ENCODE measurements at places on chromosomes 7 and 10. TPM values are rescaled to one million over a fixed set of nuclear protein-coding genes. Genes with fewer than 3 reads are reported as not detected.

DNA sequence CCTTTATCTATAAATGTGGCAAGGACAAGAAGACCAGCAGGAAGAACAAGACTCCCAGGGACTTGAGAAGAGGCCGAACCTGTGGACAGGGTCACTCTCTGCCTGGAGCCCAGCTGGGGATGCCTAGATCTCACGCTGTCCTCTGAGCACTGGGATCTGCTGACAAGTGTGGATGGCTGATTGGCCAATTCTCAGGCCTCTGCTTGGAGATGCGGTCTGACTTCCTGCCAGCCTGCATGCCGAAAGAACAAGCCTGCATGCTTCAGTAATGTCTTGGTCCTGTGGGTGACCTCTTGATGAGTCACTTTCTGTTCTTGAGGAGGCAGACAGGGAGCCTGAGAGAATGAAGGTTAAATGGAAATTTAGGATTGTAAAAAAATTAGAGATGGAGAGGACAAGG lies 84.7 kb downstream of the TMEM178B start:
- no peak for DNase-seq

DNA sequence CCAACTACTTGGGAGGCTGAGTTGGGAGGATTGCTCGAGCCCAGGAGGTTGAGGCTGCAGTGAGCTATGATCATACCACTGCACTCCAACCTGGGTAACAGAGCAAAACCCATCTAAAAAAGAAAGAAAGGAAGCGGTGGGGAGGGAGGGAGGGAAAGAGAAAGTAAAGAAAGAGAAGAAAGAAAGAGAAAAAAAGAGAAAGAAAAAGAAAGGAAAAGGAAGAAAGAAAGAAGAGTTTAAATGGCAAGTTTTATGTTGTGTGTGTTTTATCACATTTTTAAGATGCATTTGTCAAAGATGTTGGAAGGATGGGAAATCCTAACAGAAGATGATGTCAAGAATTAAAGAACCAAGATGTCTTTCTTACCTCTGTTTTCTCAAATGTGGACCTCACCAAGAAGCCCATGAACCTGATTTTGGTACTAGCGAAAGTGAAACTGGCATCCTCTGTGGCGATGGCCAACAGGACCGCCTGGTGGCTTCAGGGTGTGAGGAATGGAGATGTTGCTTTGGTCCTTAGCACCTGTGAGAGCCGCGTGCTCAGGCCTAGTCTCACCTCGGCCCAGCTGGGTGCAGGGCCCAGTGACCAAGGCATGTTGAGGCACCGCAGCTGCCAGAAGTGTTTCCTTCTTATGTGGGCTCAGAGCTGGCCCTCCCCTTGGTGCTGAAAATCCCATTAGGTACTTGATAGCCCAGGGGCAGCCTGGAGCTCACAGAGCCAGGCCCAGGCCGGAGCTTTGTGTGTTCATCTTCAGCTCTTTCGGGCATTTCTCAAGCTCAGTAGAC lies 9.8 kb downstream of the UCMA start:
- no peak for DNase-seq

DNA sequence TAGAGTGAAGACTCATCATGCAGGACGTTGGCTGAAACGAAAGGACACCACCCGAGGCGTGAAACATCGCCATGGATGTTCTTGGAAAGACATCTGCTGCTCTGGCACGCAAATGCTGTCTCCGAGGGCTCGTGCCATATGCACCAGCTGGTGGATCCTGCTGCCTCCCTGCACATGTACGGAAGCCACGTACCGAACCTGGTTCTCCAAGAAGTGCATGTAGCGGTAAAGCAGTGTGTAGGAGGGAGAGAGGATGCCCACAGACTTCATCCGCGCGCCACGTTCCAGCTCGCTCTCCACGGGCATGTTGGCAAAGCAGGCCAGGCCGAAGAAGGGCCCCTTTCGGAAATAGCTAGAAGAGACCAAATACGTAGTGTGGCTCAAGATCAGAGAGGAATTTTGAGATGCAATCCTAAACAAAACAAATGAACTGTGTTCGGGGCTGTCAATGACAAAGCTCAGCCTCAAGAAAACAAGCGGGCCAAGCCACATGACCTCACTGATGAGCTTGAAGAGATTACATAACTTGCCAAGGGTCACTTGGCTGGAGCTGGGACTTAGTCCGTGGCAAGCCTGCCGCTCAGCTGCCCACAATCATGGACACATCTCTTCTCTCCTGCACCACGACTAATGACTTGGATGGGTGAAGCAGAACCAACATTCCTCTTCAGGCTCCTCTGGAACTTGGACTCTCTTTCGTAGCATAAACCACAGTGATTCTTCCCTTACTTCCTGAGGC lies 16.5 kb downstream of the DENND11 start:
- peak; percentile 72 for DNase-seq

GRCh38 chr7:49229246-49229645 lies 304.9 kb downstream of the CDC14C start:
- DNase-seq, result no peak

DNA sequence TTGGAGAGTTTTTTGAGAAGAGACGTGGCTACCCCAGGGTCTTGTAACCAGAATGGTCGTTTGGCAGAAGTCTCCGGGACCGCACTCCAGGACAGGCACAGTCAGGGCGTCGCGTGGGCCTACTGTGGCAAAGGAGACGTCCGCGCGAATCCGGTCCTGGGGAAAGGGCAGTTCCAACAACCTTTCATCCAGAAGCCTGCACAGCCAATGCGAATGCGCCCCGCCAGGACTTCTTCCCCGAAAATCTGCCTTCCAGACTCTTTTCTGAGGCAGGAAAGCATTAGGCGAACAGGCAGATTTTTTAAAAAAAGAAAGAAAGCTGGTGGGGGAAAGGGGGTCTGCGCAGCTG lies 2.0 kb downstream of the HPSE2 start:
- no peak for DNase-seq

- no peak for DNase-seq
Measured at GRCh38 chr10:122642726-122643605, 56.7 kb downstream of the C10orf120 start.

- no peak for DNase-seq
Measured at GRCh38 chr10:87842776-87843497, 20.4 kb downstream of the KLLN start.

The TCAF2 gene
- 9.4 TPM for total RNA-seq

The RARRES2 gene
- 43.4 TPM for total RNA-seq

The AMPH gene
- total RNA-seq, result 7.7 TPM

The WIPF3 gene
- total RNA-seq, result 6.1 TPM

Data from muscle of leg (tissue), 16 donors.